ENCODE measurements at places on chromosomes 11 and 22. TPM values are rescaled to one million over a fixed set of nuclear protein-coding genes. Genes with fewer than 3 reads are reported as not detected.

DNA sequence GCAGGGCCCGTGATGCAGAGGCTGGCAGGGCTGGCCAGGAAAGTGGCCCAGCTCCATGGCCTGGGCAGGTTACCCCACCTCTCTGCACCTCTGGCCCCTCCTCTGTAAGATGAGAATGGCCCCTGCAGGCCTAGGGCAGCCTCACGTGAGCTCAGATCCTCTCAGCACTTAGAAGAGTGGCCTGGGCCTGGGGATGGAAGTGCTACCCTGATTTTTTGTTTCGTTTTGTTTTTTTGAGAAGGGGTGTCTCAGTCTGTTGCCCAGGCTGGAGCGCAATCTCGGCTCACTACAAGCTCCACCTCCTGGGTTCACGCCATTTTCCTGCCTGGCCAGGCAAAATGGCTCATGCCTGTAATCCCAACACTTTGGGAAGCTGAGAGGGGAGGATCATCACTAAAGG is 982 bp downstream of the APOBEC3H start:
- no peaks in the 10 kb centered on the region for H3K36me3 ChIP-seq
- H3K4me1 ChIP-seq: peaks cover 73% of the 10 kb centered on the region
- no peaks in the 10 kb centered on the region for H3K27me3 ChIP-seq
- DNase-seq: no peak
- H3K4me3 ChIP-seq: peak overlapping the region; percentile 83
- peak overlapping the region; percentile 88 for H3K27ac ChIP-seq

GRCh38 chr22:27866135-27867084 is 52.6 kb downstream of the PITPNB start:
- H3K4me1 ChIP-seq: peaks cover 53% of the 10 kb centered on the region
- H3K36me3 ChIP-seq: no peaks in the 10 kb centered on the region
- peak overlapping the region; percentile 70 for H3K27ac ChIP-seq
- no peaks in the 10 kb centered on the region for H3K27me3 ChIP-seq

DNA sequence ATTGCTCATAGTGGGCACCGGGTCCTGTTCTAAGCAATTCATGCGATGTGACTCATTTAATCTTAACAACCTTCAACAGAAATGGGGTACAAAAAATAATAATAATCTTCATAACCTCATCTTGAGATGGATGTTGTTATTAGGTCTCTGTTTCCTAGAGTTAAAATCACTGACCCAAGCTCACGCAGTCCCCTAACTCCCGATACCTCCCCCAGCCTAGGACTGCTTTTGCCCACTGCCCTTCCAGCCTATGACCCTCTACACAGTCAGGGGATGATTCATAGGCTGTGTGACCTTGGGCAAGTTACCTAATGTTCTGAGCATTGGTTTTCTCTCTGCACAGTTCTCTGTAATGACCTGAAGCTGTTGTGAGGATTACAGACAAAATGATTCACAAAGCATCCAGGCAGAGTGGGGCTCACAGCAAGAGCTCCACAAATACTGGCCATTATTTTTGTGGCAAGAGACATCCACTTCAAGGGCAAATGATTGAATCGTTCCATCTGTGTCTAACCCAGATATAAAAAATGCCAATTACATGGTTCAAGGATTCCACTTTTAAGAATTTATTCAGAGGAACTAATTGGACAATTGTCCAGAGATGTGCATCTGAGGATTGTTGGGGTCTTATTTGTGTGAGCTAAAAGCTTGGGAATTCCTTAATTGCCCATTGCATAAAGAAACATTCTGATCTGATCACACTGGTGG is 20.0 kb downstream of the MTFP1 start:
- no peak for DNase-seq
- H3K36me3 ChIP-seq: peaks cover 5% of the 10 kb centered on the region
- no peak overlapping the region for H3K27ac ChIP-seq
- H3K27me3 ChIP-seq: peaks cover 24% of the 10 kb centered on the region
- H3K4me1 ChIP-seq: peaks cover 36% of the 10 kb centered on the region
- H3K4me3 ChIP-seq: no peak overlapping the region

DNA sequence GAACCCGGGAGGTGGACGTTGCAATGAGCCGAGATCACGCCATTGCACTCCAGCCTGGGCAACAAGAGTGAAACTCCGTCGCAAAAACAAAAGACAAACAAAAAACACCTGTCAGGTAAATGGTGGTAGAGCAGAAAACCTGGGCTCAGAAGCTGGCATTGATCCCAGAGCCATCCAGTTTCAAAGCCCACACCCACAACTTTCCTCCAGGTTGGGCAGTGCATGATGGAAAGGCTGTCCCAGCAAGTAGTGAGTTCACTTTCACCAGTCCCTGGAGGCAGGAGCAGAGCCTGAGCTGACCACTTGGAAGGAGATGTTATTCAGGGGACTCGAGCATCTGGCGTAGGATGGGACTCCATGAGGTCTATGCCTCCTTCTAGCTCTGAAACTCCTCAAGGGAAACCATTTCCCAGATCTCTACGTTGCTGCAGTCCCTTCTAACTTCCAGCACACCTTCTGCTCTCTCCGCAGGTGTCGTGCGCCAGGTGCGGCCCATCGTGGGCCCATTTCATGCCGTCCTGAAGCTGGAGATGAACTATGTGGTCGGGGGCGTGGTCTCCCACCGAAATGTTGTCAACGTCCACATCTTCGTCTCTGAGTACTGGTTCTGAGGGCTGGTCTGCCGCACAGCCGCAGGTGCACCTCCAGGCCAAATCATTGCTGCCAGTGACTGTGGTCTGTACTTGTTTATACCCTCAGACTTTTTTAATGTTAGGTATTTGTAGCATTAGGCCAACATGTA is 71.6 kb upstream of the ATXN10 start:
- no peaks in the 10 kb centered on the region for H3K4me1 ChIP-seq
- no peak overlapping the region for H3K27ac ChIP-seq
- H3K36me3 ChIP-seq: no peaks in the 10 kb centered on the region
- H3K27me3 ChIP-seq: peaks cover 4% of the 10 kb centered on the region
- no peak overlapping the region for H3K4me3 ChIP-seq
- DNase-seq: no peak

DNA sequence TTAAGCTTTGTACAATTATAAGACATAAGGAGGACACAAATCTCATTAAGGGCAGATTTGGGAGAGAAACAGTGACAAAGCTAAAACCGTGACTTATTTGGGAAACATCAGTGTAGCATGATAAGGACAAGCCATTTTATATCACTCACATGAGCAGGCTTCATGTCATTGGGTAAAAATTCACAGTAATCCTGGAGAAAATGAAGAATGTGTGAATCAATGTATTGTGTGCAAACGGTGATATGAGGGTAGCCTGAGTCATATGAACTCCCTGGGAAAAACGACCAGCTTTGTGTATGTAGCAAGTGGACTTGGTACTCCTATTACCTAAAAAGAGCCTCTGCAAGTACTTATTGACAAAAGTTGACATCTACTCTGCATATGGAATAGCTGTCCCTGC is 6.0 kb upstream of the TRIM34 start:
- no peaks in the 10 kb centered on the region for H3K27me3 ChIP-seq
- peaks cover 3% of the 10 kb centered on the region for H3K4me1 ChIP-seq
- no peaks in the 10 kb centered on the region for H3K36me3 ChIP-seq
- no peak for DNase-seq
- H3K4me3 ChIP-seq: no peak overlapping the region
- peak overlapping the region; percentile 34 for H3K27ac ChIP-seq

GRCh38 chr11:88448131-88448670 is 110.7 kb upstream of the CTSC start:
- H3K36me3 ChIP-seq: peaks cover 2% of the 10 kb centered on the region
- no peak overlapping the region for H3K27ac ChIP-seq
- H3K4me1 ChIP-seq: no peaks in the 10 kb centered on the region
- no peak for DNase-seq
- H3K27me3 ChIP-seq: no peaks in the 10 kb centered on the region

DNA sequence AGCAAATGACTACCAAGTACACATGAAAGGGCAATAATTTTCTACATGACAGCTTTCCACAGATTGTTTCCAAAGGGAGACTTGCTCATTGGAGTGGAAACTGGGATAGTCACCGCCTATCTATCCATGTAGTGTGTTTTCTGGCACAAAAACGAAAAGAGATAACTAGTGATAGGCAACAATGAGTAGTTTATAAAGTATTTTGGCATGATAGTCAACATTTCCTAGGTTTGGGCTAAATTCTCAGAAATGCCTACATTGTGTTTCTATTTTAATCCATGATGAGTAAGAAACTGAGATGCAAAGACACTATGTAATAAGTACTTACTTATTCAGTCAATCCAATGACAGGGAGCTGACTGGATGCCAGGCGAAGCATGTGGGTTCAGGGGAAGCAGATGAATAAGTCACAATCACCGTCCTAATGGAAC is 1129.1 kb downstream of the DLG2 start:
- H3K27ac ChIP-seq: no peak overlapping the region
- H3K27me3 ChIP-seq: no peaks in the 10 kb centered on the region
- peaks cover 1% of the 10 kb centered on the region for H3K36me3 ChIP-seq
- H3K4me1 ChIP-seq: no peaks in the 10 kb centered on the region

DNA sequence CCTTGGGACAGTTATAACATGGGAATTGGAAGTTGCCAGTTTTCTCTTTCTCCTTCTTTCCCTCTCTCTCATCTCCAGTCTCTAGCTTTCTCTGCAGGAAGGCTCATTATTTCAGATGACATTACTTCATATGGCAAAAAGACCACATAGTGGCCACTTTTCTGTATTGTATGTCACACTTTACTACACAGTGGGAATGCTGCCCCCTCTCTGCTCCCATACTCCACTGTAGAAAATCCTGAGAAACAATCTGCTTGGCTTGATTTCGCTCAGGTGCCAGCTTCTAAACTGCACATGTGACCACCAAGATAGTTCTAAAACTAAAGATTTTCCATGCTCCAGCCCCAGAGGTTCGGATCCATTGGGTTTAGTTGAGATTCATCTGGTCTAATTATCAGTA is 860.7 kb upstream of the CCDC90B start:
- no peaks in the 10 kb centered on the region for H3K36me3 ChIP-seq
- no peaks in the 10 kb centered on the region for H3K27me3 ChIP-seq
- no peak overlapping the region for H3K4me3 ChIP-seq
- no peaks in the 10 kb centered on the region for H3K4me1 ChIP-seq

DNA sequence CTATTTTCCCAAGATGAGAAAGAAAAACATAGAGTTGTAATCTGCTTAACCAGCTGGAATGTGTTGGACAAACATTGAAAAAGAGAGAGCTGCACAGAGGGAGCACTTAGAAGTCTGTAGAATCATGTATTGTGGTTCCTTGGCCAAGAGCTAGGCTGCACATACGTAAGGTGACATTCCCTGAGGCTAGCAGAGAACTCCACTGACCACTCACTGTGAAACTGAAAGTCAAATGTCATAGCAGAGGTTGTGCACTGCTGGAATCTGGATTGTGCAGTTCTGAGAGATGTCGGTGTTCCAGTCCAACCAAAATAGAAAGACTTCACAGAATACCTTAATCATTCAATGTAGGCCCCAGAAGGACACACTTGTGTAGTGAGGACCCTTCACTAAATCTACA is 772.8 kb upstream of the RAG2 start:
- H3K27me3 ChIP-seq: no peaks in the 10 kb centered on the region
- no peak overlapping the region for H3K4me3 ChIP-seq
- H3K27ac ChIP-seq: no peak overlapping the region
- H3K36me3 ChIP-seq: no peaks in the 10 kb centered on the region

DNA sequence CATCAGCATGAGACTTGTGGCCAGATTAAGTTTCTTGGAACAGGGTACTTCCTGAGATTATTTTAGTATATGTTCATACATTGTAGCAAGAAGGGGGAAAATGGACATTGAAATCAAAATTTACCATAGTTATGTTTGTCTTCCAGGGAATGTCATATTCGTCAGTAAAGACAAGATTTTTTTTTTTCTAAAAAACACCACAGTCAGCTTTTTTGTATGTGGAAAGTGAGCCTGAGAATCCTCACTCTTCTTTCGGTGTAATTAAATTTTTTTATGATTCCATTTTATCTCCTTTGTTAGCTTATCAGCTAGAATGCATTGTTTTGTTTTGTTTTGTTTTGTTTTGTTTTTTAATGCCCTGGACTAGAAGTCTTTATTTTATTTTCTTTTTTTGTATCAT is 31.5 kb upstream of the LIPT2 start:
- DNase-seq: no peak
- no peaks in the 10 kb centered on the region for H3K36me3 ChIP-seq
- H3K27ac ChIP-seq: no peak overlapping the region

DNA sequence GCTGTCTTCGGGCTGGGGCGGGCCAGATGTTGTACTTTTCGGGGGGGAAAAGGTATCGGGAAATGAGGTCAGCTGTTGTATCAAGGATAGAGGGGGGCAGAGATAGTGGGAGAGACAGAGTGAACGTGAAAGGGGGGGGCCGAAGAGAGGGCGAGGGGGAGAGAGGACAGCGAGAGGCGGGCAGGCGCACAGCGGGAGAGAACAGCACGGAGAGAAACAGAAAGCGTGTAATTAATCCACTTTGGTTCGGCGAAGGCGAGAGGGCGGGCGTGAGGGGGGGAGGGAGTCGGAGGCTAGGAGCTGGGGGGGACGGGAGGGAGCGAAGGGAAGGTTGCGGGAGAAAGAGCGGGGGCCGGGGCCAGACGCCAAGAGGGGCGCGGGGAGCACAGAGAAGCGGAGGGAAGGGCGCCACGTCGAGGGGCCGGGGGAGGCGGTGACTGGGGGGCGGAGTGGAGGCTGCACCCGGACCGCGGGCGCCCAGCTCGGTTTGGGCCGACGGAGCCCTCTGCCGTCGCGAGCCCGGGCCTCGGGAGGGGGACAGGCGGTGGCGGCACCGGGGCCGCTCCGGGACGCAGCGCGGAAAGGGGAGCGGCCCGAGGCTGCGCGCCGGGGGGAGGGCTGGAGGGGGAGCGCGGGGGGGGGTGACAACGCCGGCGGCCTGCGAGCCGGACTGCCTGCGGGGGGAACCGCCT is 612 bp downstream of the IGF2 start:
- peaks cover 23% of the 10 kb centered on the region for H3K4me1 ChIP-seq
- H3K36me3 ChIP-seq: no peaks in the 10 kb centered on the region
- H3K27ac ChIP-seq: no peak overlapping the region

TRPM5 gene
- total RNA-seq: 0.07 TPM

RASL10A gene
- 0.84 TPM for total RNA-seq

SPTBN2 gene
- total RNA-seq: 0.69 TPM

IL10RA gene
- 123 TPM for total RNA-seq

PVALB gene
- total RNA-seq: not detected

APOC3 gene
- total RNA-seq: not detected

P4HA3 gene
- total RNA-seq: not detected

CARD18 gene
- total RNA-seq: not detected

Data from activated T-cell treated with anti-CD3 and anti-CD28 coated beads, Interleukin-2, amount 50 U/mL, for 72 hours (primary cell).